Activated CD8-positive, alpha-beta T cell treated with anti-CD3 and anti-CD28 coated beads, Interleukin-2, amount 10 ng/mL, durations not matched to agents 7 days and 5 days (primary cell): ENCODE measurements at places on chromosomes 3 and 15. TPM values are rescaled to one million over a fixed set of nuclear protein-coding genes. Genes with fewer than 3 reads are reported as not detected.

DNA sequence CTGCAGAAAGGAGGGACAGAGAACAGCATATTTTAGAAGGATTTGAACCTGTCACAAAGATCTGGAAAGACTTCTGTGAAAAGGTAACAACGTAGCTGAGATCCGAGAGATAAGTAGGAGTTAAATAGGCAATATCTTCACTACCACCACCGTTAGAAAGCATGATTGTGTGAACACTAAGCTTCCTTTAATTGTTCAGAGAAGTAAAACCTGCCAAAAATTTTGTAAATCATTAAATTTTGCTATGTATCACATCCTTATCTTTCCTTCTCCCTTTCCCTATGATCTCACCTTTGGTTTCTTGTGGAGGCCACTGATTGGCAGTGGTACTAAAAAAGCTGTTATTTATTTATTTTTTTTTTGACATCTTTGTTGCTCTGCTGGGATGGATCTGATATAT lies 346.9 kb downstream of the NLGN1 start:
- no peaks in the 10 kb centered on the region for H3K4me1 ChIP-seq
- DNase-seq, result no peak
- no peaks in the 10 kb centered on the region for H3K36me3 ChIP-seq
- no peak overlapping the region for H3K27ac ChIP-seq
- H3K27me3 ChIP-seq, result no peaks in the 10 kb centered on the region
- no peak overlapping the region for H3K4me3 ChIP-seq

SLC12A1 gene
- total RNA-seq, result not detected

GALNT15 gene
- total RNA-seq, result not detected

ITIH1 gene
- not detected for total RNA-seq

DNA sequence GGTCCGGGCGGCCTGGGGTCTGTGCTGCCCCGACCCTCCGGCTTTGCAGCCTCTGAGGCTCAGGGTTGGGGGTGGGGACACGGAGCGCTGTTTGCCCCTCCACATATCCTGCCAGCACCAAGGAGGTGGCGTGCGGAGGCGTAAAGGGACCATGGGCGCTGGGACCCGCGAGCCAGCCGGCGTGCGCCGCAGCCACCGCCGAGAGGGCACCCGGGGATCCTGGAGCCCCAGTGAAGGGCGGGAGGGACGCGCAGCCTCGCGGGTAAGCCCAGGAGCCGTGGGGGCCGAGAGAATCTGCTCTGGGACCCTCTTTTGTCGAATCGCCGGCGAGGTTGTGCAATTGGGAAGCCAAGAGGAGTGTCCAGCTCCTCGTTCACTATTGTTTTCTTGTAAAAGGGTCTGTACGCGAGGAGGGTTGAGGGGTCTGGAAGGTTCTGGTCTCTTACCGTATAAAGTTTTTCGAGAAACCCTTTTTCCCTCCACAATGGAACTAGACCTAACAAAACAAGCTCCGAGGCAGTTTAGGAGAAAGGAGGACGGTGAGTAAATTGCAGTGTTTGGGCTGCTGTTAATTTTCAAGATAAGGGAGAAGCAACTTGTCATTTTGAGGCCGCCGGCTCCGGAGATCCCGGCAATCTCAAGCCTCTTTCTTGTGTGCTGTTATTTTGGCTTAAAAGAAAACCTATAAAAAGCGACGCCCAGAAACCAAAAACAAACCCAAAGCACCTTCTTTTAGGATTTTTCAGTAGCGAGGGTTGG lies 29.9 kb upstream of the ST3GAL6 start:
- H3K27me3 ChIP-seq, result peaks cover 58% of the 10 kb centered on the region
- no peak for DNase-seq
- H3K4me1 ChIP-seq, result peaks cover 16% of the 10 kb centered on the region
- peak overlapping the region; percentile 63 for H3K4me3 ChIP-seq
- H3K27ac ChIP-seq, result no peak overlapping the region
- H3K36me3 ChIP-seq, result no peaks in the 10 kb centered on the region

XIRP1 gene
- not detected for total RNA-seq

DNA sequence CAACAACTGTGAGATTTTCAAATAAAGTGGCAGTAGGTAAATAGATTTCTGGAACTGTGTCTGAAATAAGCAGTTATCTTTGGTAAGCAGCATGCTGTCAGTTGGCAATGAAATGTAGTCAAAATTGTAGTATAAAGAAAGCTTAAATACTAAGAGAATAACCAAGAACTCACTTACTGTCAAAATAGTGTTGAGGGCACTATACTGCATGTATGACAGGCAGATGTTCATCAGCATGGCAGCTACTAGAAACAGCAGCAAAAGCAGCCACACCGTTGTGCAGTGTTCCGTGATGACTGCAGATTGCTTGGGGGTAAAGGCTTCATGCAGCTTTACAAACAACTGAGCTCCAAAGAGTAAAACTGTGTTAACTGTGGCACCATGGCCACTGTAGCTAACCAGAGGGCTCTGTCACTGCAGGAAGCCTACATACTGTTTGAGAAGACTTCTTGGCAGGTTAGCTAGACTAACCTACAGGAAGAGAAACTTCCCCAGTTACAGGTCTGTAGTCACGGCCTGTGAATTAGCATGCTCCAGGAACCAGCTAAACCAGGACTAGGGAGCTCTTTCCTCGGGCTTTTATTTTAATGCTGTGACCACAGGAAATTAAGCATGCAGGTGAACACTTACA lies 459.7 kb downstream of the TBL1XR1 start:
- no peaks in the 10 kb centered on the region for H3K4me1 ChIP-seq
- DNase-seq, result no peak
- no peaks in the 10 kb centered on the region for H3K36me3 ChIP-seq
- no peak overlapping the region for H3K4me3 ChIP-seq
- H3K27me3 ChIP-seq, result no peaks in the 10 kb centered on the region
